ENCODE measurements at places on chromosomes 2 and 18. TPM values are rescaled to one million over a fixed set of nuclear protein-coding genes. Genes with fewer than 3 reads are reported as not detected.

- peaks cover 19% of the 10 kb centered on the region for H3K4me1 ChIP-seq
- no peak overlapping the region for H3K27ac ChIP-seq
- H3K36me3 ChIP-seq = no peaks in the 10 kb centered on the region
- DNase-seq = no peak
- H3K4me3 ChIP-seq = peak overlapping the region; percentile 34
- H3K27me3 ChIP-seq = peaks cover 4% of the 10 kb centered on the region
Measured at GRCh38 chr2:230068016-230068650, 591 bp downstream of the SLC16A14 start.

DNA sequence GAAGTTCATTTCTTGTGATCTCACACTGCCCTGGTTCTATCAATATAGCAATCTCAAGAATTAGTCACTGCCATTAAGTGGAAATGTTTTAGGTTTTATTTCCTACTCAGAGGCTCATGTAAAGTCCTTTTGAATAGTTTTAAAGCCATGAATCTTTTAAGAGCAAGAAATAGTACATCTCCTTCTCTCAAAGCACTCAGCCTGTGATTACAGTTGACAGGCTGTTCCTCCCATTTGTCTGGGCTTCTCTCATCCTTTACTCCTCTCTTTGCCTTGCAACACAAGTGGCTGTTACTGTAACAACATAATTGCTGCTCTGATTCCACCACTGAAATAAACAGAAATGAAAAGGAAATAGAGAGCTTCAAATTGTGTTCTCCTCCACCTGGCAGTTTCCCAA lies 18.4 kb downstream of the GRP start:
- no peaks in the 10 kb centered on the region for H3K27me3 ChIP-seq
- H3K4me3 ChIP-seq = no peak overlapping the region
- H3K36me3 ChIP-seq = no peaks in the 10 kb centered on the region
- no peak overlapping the region for H3K27ac ChIP-seq

DNA sequence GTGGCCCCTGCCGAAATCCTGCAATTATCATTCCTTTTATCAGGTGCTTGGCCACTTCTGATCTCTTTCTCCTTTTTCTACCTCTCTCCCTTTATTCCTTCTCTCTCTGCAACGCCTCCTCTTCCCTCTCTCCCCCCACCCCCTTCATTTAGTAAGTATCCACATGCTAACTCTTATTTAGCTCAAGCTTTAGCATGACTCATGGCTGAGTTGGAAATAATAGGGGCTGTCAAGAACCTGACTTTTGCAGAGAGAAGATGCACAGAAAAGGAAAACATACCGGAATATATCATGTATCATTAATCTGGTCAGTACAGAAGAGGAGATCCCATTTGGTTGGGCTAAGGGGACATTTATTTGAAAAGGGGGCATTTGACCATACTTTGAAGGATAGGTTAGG lies 33.1 kb downstream of the FAM171B start:
- H3K4me3 ChIP-seq = no peak overlapping the region
- no peak overlapping the region for H3K27ac ChIP-seq
- no peaks in the 10 kb centered on the region for H3K4me1 ChIP-seq
- no peak for DNase-seq
- H3K36me3 ChIP-seq = no peaks in the 10 kb centered on the region

GRCh38 chr2:10057231-10058107 lies 14.1 kb downstream of the KLF11 start:
- peaks cover 28% of the 10 kb centered on the region for H3K27me3 ChIP-seq
- peak overlapping the region; percentile 46 for H3K4me3 ChIP-seq
- peaks cover 28% of the 10 kb centered on the region for H3K4me1 ChIP-seq
- DNase-seq = peak; percentile 51

- no peaks in the 10 kb centered on the region for H3K27me3 ChIP-seq
- no peak for DNase-seq
- no peaks in the 10 kb centered on the region for H3K4me1 ChIP-seq
- H3K36me3 ChIP-seq = no peaks in the 10 kb centered on the region
Measured at GRCh38 chr2:122340246-122340645, 584.8 kb downstream of the TSN start.

- no peaks in the 10 kb centered on the region for H3K36me3 ChIP-seq
- no peak for DNase-seq
- no peaks in the 10 kb centered on the region for H3K4me1 ChIP-seq
- no peaks in the 10 kb centered on the region for H3K27me3 ChIP-seq
- no peak overlapping the region for H3K4me3 ChIP-seq
- H3K27ac ChIP-seq = no peak overlapping the region
Measured at GRCh38 chr2:153074207-153074606, 355.8 kb downstream of the ARL6IP6 start.

DNA sequence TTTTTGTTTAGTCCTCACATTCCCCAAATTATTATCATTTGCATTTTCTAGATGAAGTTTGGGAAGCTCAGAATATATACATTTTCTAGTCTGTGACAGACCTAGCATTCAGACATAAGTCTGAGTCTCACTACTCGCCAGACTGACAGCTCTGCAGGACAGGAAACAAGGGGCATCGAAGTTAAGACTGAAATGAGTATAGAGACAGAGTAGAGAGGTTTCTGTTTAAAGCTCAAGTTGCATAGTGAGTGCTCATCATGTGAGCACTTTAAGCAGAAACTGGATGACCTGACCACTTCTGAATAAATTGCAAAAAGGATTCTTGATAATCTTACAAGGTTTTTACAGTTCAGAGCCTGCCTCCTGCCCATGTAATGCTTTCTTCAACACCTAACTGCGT lies 1.1 kb downstream of the HADHB start:
- H3K27ac ChIP-seq = peak overlapping the region; percentile 91
- peaks cover 46% of the 10 kb centered on the region for H3K4me1 ChIP-seq
- DNase-seq = peak; percentile 34

DNA sequence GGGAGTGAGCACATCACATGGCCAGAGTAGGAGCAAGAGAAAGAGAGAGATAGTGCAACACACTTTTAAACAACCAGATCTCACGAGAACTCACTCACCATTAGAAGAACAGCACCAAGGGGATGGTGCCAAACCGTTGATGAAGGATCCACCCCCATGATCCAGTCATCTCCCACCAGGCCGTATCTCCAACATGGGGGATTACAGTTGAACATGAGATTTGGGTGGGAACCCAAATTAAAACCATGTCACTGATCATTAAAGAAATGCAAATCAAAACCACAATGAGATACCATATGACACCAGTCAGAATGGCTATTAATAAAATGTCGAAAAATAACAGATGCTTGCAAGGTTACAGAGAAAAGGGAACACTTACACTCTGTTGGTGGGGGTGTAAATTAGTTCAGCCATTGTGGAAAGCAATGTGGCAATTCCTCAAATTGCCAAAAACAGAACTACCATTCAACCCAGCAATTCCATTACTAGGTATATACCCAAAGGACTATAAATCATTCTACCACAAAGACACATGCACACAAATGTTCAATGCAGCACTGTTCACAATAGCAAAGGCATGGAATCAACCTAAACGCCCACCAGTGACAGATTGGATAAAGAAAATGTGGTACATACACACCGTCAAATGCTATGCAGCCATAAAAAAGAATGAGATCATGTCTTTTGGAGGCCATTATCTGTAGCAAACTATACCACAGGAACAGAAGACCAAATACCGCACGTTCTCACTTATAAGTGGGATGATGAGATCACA lies 137.1 kb downstream of the COL6A3 start:
- DNase-seq = no peak
- H3K36me3 ChIP-seq = no peaks in the 10 kb centered on the region
- no peak overlapping the region for H3K27ac ChIP-seq
- peaks cover 19% of the 10 kb centered on the region for H3K27me3 ChIP-seq

GRCh38 chr2:47009253-47009767 lies 93.7 kb upstream of the MCFD2 start:
- H3K36me3 ChIP-seq = peaks cover 43% of the 10 kb centered on the region
- H3K27ac ChIP-seq = peak overlapping the region; percentile 62
- no peak for DNase-seq
- no peaks in the 10 kb centered on the region for H3K27me3 ChIP-seq
- peaks cover 24% of the 10 kb centered on the region for H3K4me1 ChIP-seq

PROM2 gene
- not detected for total RNA-seq

LYG2 gene
- 0.15 TPM for total RNA-seq

FEZ2 gene
- total RNA-seq = 59.1 TPM

DNA sequence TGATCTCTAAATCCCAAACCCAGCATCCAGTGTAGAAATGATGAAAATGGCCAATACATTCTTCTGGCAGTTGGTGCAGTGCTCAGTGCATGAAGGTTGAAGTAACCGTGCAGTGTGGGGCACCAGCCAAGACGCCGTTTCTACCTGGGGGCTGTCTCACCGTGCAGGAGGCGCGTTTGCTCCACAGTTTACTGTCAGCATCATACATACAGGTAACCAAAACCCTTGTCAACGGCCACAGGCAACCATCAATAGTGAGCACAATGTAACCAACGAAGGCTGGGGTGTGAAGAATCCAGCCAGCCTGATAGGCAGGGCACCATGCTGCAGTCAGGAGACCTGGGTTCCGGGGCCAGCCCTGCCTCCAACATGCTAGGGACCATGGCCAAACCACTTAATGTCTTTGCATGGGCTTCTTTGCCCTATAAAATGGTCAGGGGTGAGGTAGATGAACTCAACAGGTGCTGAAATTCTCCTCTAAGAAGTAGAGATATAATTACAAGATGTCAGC lies 127.5 kb upstream of the ID2 start:
- H3K27me3 ChIP-seq = no peaks in the 10 kb centered on the region
- DNase-seq = no peak
- no peaks in the 10 kb centered on the region for H3K36me3 ChIP-seq
- no peak overlapping the region for H3K4me3 ChIP-seq

CD28 gene
- not detected for total RNA-seq

CDH2 gene
- total RNA-seq = 18.6 TPM

DNA sequence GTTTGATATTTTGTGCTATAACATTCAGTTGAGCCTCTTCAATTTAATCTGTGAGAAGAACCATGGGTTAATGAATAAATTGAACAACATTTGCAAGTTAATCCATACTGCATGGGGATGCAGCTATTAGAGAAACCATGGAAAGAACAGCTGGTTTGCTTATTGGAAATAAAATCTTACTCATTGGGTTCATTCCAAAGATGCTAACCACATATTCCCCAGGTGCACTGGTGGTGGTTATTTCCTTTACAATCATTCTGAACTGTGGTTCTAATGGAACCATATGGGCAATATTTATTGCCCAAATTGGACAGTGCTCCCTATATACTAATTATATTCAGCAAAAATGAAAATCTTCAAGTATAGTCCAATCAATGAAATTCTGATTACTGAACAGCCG lies 1200.4 kb upstream of the CDH2 start:
- no peak overlapping the region for H3K27ac ChIP-seq
- H3K4me3 ChIP-seq = no peak overlapping the region
- H3K36me3 ChIP-seq = no peaks in the 10 kb centered on the region
- no peak for DNase-seq
- H3K27me3 ChIP-seq = no peaks in the 10 kb centered on the region

GRCh38 chr2:84817239-84817655 lies 63.6 kb downstream of the TRABD2A start:
- H3K27me3 ChIP-seq = peaks cover 7% of the 10 kb centered on the region

UGT1A10 gene
- 0.10 TPM for total RNA-seq

ZSCAN30 gene
- total RNA-seq = 6.8 TPM

- H3K27ac ChIP-seq = no peak overlapping the region
- H3K4me1 ChIP-seq = no peaks in the 10 kb centered on the region
- no peaks in the 10 kb centered on the region for H3K36me3 ChIP-seq
- H3K27me3 ChIP-seq = no peaks in the 10 kb centered on the region
Measured at GRCh38 chr18:2515908-2516625, 55.2 kb downstream of the METTL4 start.

LOXHD1 gene
- total RNA-seq = not detected

GRCh38 chr18:23171581-23172156 lies 36.4 kb downstream of the CABLES1 start:
- H3K27me3 ChIP-seq = no peaks in the 10 kb centered on the region
- H3K4me3 ChIP-seq = no peak overlapping the region
- H3K27ac ChIP-seq = no peak overlapping the region
- no peak for DNase-seq
- no peaks in the 10 kb centered on the region for H3K4me1 ChIP-seq

- DNase-seq = no peak
- H3K4me1 ChIP-seq = no peaks in the 10 kb centered on the region
- no peaks in the 10 kb centered on the region for H3K36me3 ChIP-seq
- H3K4me3 ChIP-seq = no peak overlapping the region
Measured at GRCh38 chr18:57543560-57543959, 42.9 kb downstream of the FECH start.

FEV gene
- total RNA-seq = not detected

DNA sequence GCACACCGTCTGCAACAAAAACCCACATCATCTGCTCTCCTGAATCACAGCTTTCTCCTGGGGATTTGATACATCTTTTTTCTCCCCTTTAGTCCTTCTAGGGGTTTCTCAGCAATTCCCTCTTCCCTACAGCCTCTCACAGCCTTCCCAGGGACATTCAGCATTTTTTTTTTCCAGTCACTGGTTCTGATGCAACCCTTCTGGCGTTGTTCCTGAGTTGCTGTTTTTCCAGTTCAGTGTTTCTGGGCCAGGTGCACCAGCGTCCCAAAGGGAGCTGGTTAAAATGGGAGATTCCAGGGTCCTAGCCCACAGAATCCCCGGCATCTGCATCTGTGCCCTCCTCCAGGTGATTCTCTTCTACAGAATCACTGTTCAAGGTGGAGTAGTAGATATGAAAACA lies 36.1 kb downstream of the ADCY3 start:
- no peaks in the 10 kb centered on the region for H3K36me3 ChIP-seq
- H3K4me3 ChIP-seq = no peak overlapping the region
- no peaks in the 10 kb centered on the region for H3K27me3 ChIP-seq
- H3K4me1 ChIP-seq = 0 out of 2 replicates have a peak, but pooled peaks cover 13% of the 10 kb centered on the region

UNC50 gene
- 58.0 TPM for total RNA-seq

DNA sequence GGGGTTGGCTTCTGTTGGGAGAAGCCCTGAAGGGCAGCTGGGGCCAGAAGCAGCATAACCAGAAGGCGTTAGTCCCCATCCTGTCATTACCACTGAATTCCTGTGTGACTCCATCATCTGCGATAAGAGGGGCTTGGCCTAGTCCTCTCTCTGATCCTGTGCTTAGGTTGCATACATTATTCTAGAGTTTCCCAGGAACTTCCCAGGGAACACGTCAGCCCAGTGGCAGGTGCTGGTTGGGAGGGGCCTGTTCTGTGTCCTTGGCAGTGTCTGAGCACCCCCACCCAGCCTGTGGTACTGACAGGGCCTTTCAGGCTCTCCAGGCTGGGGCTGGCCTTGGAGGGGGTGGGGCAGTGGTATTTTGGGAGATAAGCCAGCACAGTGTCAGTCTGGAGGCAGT lies 4.5 kb upstream of the TOGARAM2 start:
- H3K36me3 ChIP-seq = no peaks in the 10 kb centered on the region
- H3K4me3 ChIP-seq = no peak overlapping the region
- peaks cover 5% of the 10 kb centered on the region for H3K4me1 ChIP-seq
- H3K27me3 ChIP-seq = peaks cover 4% of the 10 kb centered on the region
- H3K27ac ChIP-seq = no peak overlapping the region
- peak; percentile 51 for DNase-seq

- H3K36me3 ChIP-seq = no peaks in the 10 kb centered on the region
- DNase-seq = peak; percentile 20
- no peaks in the 10 kb centered on the region for H3K27me3 ChIP-seq
- H3K4me3 ChIP-seq = no peak overlapping the region
- no peak overlapping the region for H3K27ac ChIP-seq
Measured at GRCh38 chr2:67891642-67892041, 171.2 kb downstream of the C1D start.

GRCh38 chr18:6399776-6400175 lies 14.9 kb downstream of the L3MBTL4 start:
- DNase-seq = no peak
- no peaks in the 10 kb centered on the region for H3K27me3 ChIP-seq
- H3K36me3 ChIP-seq = no peaks in the 10 kb centered on the region
- H3K27ac ChIP-seq = no peak overlapping the region
- peaks cover 30% of the 10 kb centered on the region for H3K4me1 ChIP-seq

Data from HepG2 (cell line).